SK-N-SH treated with all-trans-retinoic acid at 6 μM for 48 hours (cell line): ENCODE measurements at places on chromosomes 12 and 14.

DNA sequence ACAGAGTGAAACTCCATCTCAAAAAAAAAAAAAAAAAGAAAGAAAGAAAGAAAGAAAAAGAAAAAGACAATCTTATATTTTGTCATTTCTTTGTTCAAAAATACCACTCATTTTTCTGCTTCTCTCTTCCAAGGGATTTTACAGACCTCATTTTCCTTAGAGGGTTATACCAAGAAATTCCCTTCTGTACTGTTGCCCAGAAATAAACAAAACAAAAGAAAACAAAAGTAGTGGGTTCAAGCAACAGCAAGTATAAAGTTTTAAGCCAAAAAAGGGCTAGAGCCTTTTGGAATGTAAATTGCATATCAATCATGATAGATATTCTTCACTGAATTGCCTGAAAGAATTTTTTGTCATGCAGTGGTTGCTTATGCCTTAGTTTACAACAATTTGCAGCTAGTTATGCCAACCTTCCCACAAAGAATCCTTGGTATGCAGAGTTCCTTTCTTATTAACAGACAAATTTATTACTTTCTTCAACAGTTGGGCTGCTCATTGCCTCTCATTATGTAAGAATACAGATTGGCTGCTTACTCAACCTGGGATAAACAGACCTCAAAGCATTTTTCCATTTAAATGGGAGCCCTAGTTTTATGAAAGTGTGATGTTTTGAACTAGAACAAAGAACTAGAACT lies 129.1 kb upstream of the PPFIA2 start:
- no peak for ATAC-seq

GRCh38 chr12:11855983-11856374 lies 206.5 kb downstream of the ETV6 start:
- ATAC-seq, result no peak

DNA sequence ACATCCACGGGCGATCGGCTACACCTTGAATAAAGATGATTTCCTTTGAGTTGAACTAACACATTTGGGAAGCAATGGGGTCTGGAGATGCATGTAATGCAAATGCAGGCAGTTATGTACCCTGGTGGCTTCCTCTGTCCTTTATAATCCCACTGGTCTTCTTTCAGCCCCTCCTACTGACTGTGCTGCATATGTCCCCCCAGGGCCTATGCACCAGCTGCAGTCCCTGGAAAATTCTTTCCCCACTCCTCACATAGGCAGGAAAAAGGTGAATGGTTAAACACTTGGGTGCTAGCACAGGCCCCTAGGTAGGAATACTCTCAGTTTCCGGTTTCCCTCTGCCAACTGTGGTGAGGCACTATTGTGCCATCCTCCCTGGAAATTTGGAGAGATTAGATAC lies 294.8 kb upstream of the SOX5 start:
- ATAC-seq, result no peak

DNA sequence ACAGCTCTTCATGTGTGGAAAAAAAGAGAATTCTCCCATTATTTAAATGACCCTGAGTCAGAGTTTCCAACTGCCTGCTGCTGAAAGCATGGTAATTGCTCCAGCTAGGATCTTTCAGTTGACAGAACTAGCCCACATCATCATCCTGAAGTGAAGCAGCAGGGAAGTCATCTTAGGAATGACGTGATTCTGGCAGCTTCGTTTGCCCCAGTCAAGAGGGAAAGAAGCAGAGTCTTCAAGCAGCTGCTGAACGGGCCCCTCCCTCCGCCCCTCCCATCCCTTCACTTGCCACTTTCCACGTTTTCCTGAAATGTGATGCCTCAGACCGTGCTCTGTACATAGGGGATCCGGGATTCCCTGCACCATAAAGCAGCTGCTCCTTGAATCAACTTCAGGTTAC lies 455.0 kb upstream of the TMEM132C start:
- no peak for ATAC-seq

DNA sequence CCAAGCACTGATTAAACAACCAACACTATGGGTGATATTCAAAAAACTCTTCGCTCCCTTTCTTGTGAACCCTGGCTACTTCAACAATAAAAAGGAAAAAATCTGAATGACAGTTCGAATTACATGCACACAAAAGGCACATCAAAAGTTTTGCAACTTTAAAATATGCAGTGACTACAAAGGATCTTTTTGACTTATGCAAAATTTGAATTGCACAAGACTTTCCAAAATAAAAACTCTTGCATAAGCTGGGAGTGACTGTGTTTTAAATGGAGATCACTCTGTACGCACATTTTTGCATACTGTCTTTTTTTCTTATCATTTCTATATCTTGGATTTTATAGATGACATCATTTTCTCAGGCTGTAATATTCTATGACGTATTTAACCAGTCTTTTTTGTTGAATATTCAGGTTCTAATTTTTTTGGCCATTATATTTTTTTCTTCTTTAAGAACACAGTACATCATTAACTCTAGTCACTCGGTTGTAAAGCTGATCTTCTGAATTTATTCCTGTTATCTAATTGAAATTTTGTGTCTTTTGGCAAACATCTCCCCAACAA lies 667.6 kb upstream of the TBX3 start:
- ATAC-seq, result no peak

GRCh38 chr14:99966037-99966835 lies 99.0 kb upstream of the EVL start:
- no peak for ATAC-seq

GRCh38 chr12:121574025-121574424 lies 6.8 kb downstream of the KDM2B start:
- ATAC-seq, result no peak

- ATAC-seq, result no peak
Observed at GRCh38 chr12:80176706-80177105, 77.4 kb downstream of the OTOGL start.

- ATAC-seq, result no peak
Observed at GRCh38 chr12:105485921-105486320, 155.4 kb downstream of the C12orf75 start.

- no peak for ATAC-seq
Observed at GRCh38 chr14:38224338-38224737, 16.6 kb downstream of the SSTR1 start.

GRCh38 chr12:77599782-77600467 lies 230.8 kb upstream of the NAV3 start:
- ATAC-seq, result peak; percentile 32; the same call in 1 of the 3 replicates

- ATAC-seq, result no peak
Observed at GRCh38 chr12:121713793-121714192, 1.2 kb downstream of the TMEM120B start.

DNA sequence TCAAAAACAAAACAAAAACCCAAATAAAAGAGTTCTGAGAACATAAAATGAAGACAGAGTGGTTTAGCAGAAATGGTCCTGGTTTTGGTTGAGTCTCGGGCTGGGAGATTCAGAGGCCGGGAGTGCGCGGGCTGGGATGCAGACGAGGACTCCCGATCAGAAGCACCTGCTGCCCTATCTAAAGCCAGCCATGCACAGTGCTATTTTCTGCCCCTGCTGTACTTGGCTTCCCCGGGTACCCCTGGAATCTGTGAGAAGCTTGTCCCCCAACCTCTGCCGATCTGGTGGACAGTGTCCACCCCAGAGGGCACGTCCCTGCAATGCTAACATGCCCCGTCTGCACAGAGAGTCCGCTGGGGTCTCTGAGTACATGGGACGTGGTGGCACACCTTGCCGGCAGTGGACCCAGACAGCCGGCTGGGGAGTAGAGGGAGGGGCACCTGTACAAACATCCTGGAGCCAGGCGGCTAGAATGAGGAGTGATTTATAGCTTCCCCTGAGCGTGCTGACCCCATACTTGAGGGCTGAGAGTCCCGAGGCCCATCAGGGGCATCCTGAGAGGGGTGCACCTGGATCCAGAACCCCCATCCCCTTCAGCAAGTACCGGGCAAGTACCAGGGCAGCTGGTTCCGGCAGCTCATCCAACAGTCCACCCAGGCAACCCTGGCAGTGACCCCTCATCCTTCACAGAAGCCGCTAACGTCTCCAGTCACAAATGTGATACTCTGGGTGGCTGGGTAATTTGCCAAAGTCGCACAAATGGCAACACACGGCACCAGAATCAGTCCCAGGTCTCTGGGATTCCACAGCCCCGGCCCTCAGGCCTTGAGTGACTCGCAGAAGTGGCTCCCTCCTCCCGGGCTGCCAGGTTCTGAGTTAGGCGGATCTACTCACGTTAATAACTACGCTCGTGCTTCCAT lies 37.1 kb downstream of the CHGA start:
- no peak for ATAC-seq

DNA sequence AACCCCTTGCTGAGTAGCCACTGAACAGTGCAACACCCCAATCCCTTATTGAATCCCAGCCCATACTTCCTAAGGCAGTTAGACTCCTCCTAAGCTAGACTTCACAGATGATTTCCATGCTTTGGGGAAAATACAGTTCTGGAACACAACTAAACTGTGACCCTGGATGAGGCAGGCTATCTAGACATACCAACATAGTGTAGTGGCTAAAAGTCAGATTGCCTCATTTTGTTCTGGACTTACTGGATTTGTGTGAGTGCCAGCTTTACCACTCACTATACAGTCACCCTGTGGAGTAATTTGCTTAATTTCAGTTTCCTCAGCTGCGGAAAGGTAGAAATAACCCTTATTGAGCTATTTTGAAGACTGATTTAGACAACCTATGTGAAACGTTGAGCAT lies 203.1 kb downstream of the ASCL1 start:
- ATAC-seq, result no peak

DNA sequence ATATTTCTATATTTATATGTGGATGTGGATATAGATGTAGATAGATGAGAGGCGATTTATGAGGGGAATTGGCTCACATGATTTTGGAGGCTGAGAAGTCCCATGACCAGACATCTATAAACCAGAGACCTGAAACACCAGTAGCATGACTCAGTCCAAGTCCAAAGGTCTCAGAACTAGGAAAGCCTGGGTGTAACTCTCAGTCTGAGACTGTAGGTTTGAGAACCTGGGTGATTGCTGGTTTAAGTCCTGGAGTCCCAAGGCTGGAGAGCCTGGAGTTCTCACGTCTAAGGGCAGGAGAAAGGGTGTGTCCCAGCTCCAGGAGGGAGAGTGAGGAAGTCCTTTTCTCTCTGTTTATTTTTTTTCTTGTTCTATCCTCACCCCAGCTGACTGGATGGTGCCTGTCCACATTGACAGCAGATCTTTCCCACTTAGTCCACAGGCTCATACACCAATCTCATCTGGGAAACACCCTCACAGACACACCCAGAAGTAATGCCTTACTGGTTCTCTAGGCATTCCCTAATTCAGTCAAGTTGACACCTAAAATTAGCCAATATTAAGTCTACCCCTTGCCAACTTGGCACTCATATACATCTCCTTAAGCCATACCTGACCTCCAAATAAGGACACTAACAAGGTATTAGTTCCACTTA lies 45.4 kb downstream of the EMP1 start:
- no peak for ATAC-seq

DNA sequence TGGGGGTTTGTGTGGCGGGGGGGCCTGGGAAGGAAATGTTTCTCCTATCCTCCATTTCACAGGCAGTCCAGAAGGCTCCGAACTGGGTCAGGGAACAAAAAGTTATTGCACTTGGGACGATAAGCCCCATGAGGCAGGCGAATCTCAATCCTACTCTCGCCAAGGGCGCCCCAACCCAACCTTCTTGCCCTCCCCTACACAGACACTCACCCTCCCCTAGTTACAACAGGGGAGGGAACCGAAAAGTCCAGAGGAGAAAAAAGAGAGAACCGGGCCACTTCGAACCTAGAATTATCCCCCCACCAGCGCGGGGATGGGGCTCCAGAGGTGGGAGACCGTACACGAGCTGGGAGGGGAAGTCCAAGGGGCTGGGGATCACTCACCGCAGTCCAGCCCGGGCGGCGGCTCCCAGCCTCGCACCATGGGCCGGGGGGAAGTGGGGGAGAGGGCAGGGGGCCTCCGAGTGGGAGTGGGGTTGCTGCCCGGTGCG lies 357 bp downstream of the HOMEZ start:
- ATAC-seq, result peak; percentile 54

GRCh38 chr14:92465353-92466055 lies 48.1 kb upstream of the RIN3 start:
- ATAC-seq, result no peak

- peak; percentile 90 for ATAC-seq
Observed at GRCh38 chr14:59208224-59208814, 19.9 kb downstream of the DAAM1 start.

- ATAC-seq, result no peak
Observed at GRCh38 chr14:38143659-38144505, 63.8 kb upstream of the SSTR1 start.

GRCh38 chr12:118120579-118121363 lies 15.2 kb upstream of the PEBP1 start:
- peak; percentile 94 for ATAC-seq

- no peak for ATAC-seq
Observed at GRCh38 chr14:25062022-25062321, 12.0 kb upstream of the STXBP6 start.

DNA sequence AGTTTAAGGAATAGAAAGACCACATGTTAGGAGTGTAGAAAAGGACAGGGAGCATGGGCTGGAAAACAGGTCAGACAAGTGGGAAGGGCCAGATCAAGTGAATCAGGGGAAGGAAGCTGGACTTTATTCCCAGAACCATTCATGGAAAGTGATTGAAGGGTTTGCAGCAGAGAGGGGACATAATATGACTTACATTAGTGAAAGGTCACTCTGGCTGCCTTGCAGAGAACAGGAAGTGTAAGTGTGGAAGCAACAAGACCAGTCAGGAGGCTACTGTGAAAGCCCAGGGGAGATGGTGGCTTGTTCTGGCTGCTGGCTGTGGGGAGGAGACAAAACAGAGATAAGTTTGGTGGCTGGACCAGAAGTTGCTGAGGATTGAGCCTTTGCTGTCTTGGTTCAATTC lies 69.1 kb downstream of the VCPKMT start:
- ATAC-seq, result no peak

DNA sequence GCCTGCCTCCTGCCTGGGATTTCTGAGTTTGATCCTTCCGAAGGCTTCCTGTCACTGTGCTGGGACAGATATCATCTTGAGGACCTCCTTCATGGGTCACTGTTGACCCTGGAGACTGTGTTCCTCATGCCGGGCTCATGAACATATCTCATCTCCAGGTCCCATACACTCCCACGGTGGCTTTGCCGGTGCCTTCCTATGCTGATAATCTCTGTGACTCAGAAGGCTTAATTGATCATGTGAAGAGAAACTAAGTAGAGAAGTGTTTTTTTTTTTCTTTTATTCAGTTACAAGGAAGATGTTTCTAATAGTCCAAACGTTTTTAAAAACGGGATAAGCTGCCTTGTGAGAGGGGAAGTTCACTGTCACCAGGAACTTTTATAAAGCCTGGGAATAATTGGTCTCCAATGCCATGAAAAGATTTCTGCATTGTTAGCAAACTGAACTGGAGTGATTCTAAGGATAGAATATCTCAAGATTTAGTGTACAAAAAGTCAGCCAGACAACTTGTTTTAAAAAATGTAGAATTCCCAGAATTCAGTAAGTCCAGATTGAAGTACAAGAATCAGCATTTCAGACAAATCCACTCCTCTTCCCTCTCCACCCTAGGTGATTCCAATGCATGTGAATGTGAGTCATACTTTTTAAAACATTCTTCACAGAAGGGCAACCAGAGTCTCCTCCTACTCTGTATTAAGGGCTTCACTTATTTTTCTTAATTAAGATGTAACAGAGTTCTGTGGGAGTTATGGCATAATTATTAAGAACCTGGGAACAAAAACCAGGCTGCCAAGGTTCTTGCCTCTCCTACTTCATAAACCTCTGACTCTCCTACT lies 139.8 kb upstream of the LGR5 start:
- ATAC-seq, result no peak
